Skeletal muscle cell (primary cell): ENCODE measurements at places on chromosomes 7 and 10.

GRCh38 chr7:91811236-91811635, 69.3 kb downstream of the MTERF1 start:
- DNase-seq = no peak

DNA sequence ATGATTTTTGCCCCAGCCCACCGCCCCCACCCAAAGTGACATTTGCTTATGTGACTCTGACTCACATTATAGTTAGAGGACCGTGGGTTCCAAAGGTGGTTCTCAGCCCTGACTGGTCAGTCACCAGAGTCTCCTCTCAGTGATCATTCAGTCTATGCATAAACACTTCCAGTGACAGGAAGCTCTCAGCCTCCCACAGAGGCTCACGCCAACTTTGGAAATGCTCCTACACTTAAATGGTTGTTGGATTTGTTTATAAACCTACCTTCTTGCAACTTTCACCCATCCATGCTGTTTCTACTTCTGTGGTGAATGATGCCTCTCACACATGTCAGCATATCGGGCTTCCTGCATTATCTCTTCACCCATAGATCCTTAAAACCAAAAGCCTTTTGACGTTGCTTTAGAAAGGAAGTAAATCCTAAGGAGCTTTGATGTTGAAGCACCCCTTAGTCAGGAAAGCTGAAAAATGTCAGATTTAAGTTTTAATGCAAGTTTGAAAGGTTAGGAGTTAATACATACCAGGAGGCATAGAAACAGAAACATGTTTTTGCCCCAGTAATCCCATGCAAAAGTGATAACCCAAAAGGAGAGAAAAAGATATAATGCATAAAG, 46.5 kb upstream of the FGL2 start:
- no peak for DNase-seq

GRCh38 chr7:95609277-95609971, 13.1 kb upstream of the PDK4 start:
- DNase-seq = no peak

GRCh38 chr7:156865493-156865892, 27.5 kb downstream of the LMBR1 start:
- no peak for DNase-seq

- DNase-seq = no peak
These were observed 27.0 kb upstream of the ABI1 start for GRCh38 chr10:26887611-26888215.

GRCh38 chr10:105104297-105104696, 463.2 kb downstream of the SORCS3 start:
- no peak for DNase-seq

GRCh38 chr10:86123715-86124114, 242.9 kb downstream of the GRID1 start:
- no peak for DNase-seq

GRCh38 chr7:8581842-8582241, 148.4 kb downstream of the NXPH1 start:
- DNase-seq = no peak

DNA sequence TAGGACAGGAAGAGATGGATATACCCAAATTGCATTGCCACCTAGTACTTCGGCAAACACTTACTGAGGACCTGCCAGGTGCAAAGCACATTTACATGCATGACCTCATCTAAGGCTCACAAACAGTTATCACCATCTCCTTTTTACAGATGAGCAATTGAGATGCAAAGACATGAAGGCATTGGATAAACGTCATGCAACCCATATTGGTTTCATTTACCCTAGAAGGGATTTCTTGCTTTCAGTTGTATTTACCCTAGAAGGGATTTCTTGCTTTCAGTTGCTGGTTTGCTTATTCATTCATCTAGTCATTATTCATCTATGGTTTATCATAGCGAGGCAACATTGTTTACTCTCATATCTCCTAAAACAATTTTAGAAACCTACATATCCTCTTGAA, 52.2 kb downstream of the STEAP1B start:
- DNase-seq = no peak

DNA sequence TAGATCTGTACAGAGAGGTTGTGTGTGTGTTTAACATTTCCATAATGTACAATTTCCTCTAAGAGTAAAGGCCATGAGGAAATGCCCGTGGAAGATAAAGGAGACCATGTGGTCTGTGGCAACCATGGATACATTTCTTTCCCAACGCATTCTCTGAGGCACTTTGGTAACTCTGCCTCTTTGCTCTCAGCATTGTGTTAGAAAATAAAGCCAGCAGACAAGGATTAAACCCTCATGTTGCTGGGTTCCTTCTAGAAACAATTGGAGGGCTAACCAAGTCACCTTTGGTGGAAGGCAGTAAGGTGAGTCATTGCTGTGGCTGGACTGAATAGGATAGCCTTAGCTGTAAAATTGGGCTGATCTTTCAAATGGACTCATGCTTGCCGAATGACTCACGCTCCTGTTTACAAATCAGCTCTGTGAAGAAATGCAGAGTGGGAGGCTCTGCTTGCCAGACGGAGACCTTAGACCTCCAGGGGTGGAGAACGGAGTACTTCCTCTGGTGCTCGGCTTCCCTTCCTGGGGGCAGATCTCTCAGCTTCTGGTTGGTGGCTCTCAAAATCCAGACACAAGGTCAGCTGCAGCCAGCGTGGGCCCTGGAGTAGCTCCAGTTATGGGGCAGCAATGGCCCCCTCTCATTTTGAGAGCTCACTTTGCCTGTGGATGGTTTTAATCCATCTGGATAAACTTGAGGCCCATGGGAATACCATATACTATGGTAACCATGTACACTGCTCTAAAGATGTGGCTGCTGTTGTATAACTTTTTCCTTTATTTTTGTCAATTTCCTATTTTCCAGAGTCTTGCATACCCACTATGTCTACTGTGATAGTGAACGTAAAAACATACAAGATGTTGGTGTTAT, 137.3 kb downstream of the TCF7L2 start:
- peak; percentile 99 for DNase-seq

- no peak for DNase-seq
These were observed 260.7 kb downstream of the POLR1F start for GRCh38 chr7:19448091-19448490.

DNA sequence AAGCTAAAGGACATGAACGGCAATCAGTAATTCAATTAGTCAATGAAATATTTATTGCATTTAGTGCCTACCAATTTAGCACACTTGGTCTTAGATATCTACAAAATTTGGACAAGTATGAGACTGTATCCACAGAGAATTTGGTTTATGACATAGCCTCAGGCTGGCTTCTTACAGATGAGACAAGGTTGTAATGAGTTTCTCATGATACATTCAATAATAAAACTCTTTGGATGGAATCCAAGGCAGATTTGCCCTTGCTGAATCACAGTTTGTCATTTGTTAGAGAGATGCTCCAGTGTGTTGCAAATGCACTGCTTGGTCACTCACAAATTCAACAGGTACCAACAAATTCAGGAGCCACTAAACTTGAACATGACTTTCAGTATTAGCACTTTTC, 162.5 kb downstream of the GPR37 start:
- DNase-seq = no peak

DNA sequence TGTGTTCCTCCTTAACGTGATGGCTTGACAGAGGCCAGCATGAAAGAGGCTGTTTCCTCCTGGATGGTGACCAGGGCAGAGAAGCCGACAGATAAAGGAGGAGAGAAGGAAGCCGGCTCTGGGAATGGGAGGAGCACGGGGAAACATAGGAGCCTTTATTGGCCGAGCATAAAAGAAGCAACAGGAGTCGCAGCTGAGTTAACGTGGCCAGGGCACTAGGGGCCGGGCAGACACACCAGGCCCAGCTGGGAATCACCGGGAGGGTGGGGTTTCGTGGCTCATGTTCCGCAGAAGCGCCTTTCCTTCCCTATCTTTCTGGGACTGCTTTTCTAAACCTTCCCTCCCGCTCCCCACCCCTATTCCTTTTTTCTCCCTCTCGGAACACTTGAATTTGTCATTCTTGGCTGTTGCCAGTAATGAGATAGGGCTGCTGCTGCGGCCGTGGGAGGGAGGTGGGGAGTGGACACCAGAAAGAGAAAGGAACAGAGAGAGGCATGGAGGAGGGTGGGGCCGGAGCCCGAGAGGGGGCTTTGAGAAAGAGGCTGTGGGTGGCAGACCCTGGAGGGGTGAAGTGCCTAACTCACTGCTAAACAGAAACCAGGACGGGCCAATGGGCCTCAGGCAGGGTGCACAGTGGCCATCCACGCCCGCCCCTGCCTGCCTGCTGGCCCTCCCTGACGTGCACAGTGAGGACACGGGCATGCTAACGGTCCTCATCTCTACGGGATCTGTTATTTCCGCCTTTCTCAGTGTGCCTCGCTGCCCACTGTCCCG, 65.2 kb downstream of the COL13A1 start:
- peak; percentile 43 for DNase-seq

GRCh38 chr7:155881471-155882350, 69.4 kb upstream of the SHH start:
- no peak for DNase-seq

DNA sequence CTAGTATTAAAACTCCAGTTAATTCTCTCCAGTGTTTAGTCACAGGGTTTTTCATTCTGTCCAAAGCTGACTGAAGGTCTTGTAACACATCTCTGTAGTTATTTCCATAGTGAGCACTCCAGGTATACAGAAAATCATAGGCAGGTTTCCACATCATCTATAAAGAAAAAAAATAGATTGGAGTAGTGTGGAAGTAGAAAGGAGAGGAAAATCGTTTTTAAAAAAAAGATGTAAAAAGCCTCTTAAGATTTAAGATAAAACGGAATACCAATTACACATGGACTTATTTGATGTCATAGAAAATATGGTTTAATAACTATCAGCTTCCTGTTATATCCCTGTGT, 76.2 kb downstream of the MACC1 start:
- DNase-seq = no peak

DNA sequence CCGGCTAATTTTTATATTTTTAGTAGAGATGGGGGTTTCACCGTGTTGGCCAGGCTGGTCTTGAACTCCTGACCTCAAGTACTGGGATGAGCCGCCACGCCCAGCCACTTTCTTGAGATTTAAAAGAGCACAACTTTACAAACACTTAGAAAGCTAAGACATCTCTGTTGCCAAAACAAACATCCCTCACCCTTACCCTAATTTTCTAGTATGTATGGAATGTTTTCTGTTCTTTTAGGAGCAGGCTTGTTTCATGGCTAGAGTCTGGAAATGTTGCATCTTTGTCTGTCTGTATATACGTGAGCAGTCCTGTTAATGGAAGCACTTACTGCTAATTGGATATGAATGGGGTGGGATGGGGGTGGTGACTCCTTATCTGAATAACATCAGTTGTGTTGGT, 2.9 kb downstream of the OLAH start:
- peak; percentile 50 for DNase-seq

- no peak for DNase-seq
These were observed 11.3 kb upstream of the LCOR start for GRCh38 chr10:96820765-96821164.

- DNase-seq = no peak
These were observed 7.6 kb upstream of the HOXA13 start for GRCh38 chr7:27207348-27207985.

GRCh38 chr10:63217120-63217605, 84.0 kb downstream of the NRBF2 start:
- peak; percentile 25 for DNase-seq

- no peak for DNase-seq
These were observed 202.9 kb downstream of the DKK1 start for GRCh38 chr10:52517012-52517411.

DNA sequence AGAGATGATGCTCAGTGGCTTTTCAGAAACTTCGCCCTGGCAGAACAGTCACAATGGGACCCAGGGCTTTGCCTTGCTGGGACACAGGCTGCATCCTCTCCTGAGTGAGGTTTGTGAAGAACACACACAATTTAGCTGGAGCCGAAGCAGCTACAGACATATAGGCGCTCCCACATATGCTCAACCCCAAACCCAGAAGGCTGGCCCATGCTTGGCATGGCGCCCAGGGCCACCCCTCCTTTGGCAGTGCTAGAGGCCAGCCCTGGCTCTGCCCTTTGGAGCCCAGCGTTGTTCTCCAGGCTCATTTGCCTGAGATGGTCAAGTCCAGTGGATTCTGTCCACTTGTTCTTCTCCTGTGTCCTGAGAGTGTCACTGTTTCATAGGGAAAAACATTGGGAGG, 94.4 kb downstream of the WDFY4 start:
- no peak for DNase-seq

DNA sequence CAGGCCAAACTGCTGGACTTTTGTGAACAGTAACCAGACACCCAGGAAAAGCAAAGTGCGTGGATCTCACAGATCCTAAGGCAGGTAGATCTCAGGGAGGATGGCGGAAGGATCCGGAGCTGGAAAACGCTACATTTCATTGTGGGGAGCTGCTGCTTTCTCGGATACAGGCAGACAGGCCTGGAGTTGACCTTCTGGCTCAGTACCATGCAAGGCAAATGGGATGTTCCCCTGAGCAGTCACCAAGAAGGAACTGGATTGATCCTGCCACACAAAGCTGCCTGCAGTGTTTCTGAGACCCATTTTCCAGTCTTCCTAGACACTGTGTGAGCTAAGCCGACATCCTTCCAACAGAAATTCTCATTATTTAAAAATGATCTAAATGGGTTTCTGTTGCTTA, 65.5 kb downstream of the ZRANB1 start:
- no peak for DNase-seq
